ENCODE measurements at places on chromosomes 5 and 9. TPM values are rescaled to one million over a fixed set of nuclear protein-coding genes. Genes with fewer than 3 reads are reported as not detected.

Gene C7
- not detected for total RNA-seq

Gene SHISAL2B
- not detected for total RNA-seq

Gene NRG2
- 0.22 TPM for total RNA-seq

Gene ANGPTL2
- total RNA-seq: not detected

Gene DIPK1B
- total RNA-seq: 9.6 TPM

Gene PCSK5
- not detected for total RNA-seq

Gene PSD2
- 0.17 TPM for total RNA-seq

Gene DBH
- total RNA-seq: not detected

Gene GPR150
- total RNA-seq: 0.27 TPM

Gene MEGF10
- not detected for total RNA-seq

Gene SLC45A2
- not detected for total RNA-seq

Gene RIGI
- total RNA-seq: 26.3 TPM

Gene LCN9
- not detected for total RNA-seq

Gene TNFSF8
- total RNA-seq: 1.9 TPM

GRCh38 chr5:76209297-76209696, 126.1 kb downstream of the SV2C start:
- H3K27ac ChIP-seq: no peak overlapping the region
- no peaks in the 10 kb centered on the region for H3K36me3 ChIP-seq
- H3K27me3 ChIP-seq: no peaks in the 10 kb centered on the region
- H3K4me3 ChIP-seq: no peak overlapping the region

- H3K36me3 ChIP-seq: no peaks in the 10 kb centered on the region
- H3K4me3 ChIP-seq: no peak overlapping the region
- no peak overlapping the region for H3K27ac ChIP-seq
Observed at GRCh38 chr5:121024416-121025311, 560.6 kb downstream of the PRR16 start.

- no peaks in the 10 kb centered on the region for H3K27me3 ChIP-seq
- no peak overlapping the region for H3K4me3 ChIP-seq
- H3K36me3 ChIP-seq: no peaks in the 10 kb centered on the region
- no peaks in the 10 kb centered on the region for H3K4me1 ChIP-seq
- H3K27ac ChIP-seq: no peak overlapping the region
Observed at GRCh38 chr9:116422119-116422979, 264.8 kb upstream of the TRIM32 start.

DNA sequence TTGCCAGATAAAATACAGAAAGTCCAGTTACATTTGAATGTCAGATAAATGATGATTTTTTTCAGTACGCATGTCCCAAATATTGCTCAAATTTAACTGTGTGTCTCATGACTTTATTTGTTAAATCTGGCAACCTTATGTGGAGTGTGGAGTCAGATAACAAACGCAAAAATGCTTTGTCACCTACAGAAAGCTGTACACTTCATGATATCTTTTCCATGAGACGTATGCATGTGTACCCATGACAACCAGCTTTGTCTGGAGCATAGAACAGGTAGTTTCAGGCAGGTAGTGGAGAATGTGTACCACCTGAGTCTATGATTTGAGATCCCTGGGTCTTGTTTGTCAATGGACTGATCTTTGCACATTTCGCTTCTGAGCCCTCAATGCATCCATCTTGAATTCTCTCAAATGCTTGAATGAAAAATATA, 105.5 kb upstream of the CPEB4 start:
- H3K36me3 ChIP-seq: no peaks in the 10 kb centered on the region
- no peak for DNase-seq
- no peak overlapping the region for H3K4me3 ChIP-seq
- H3K27me3 ChIP-seq: no peaks in the 10 kb centered on the region
- H3K27ac ChIP-seq: peak overlapping the region; percentile 68

DNA sequence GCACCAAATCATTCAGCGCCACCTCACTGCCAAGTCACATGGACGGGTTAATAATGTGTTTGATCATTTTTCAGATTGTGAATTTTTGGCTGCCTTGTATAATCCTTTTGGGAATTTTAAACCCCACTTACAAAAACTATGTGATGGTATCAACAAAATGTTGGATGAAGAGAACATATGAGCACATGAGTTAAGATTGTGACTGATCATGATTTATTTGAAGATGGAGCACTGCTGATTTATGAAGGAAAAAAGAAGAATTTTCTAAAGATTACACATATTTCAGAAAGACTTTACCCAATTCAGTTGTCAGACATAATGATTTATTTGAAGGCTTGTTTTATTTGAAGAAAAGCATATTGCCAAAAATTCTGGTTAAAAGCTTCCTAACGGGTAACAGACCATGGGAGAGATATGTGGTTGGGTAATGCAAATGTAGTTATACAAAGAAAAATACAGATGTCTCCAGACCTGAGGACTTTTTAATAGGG, 37.4 kb downstream of the TNFAIP8 start:
- no peak for DNase-seq
- H3K27me3 ChIP-seq: no peaks in the 10 kb centered on the region
- peaks cover 86% of the 10 kb centered on the region for H3K4me1 ChIP-seq
- no peak overlapping the region for H3K4me3 ChIP-seq

GRCh38 chr9:14530841-14531240, 162.4 kb downstream of the ZDHHC21 start:
- no peak overlapping the region for H3K27ac ChIP-seq
- no peak overlapping the region for H3K4me3 ChIP-seq
- no peaks in the 10 kb centered on the region for H3K4me1 ChIP-seq
- H3K36me3 ChIP-seq: no peaks in the 10 kb centered on the region
- H3K27me3 ChIP-seq: no peaks in the 10 kb centered on the region
- no peak for DNase-seq

DNA sequence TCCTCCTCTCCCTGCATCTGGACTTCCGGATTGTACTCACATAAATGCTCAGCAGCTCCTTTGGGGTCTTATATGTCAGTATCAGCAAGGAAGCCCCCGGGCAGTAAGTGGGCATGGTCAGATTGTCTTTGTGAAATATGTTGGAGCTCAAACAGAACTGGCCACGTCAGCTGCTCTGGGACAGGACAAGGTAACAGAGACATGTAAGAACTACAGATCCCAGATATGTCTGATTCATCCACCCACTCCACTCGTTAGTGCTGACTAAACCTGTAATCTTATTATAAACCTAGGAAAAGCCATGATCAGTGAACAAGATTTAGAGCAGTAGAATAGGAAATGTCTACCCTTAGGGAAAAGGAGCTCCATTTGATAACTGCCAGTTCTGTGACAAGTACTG, 561.8 kb downstream of the CETN3 start:
- no peak overlapping the region for H3K27ac ChIP-seq
- no peak overlapping the region for H3K4me3 ChIP-seq
- H3K36me3 ChIP-seq: no peaks in the 10 kb centered on the region
- DNase-seq: no peak
- H3K4me1 ChIP-seq: no peaks in the 10 kb centered on the region

- H3K4me1 ChIP-seq: peaks cover 11% of the 10 kb centered on the region
- H3K27ac ChIP-seq: no peak overlapping the region
- no peak overlapping the region for H3K4me3 ChIP-seq
- H3K27me3 ChIP-seq: peaks cover 18% of the 10 kb centered on the region
Observed at GRCh38 chr9:88077071-88077617, 61.1 kb downstream of the SPATA31C2 start.

DNA sequence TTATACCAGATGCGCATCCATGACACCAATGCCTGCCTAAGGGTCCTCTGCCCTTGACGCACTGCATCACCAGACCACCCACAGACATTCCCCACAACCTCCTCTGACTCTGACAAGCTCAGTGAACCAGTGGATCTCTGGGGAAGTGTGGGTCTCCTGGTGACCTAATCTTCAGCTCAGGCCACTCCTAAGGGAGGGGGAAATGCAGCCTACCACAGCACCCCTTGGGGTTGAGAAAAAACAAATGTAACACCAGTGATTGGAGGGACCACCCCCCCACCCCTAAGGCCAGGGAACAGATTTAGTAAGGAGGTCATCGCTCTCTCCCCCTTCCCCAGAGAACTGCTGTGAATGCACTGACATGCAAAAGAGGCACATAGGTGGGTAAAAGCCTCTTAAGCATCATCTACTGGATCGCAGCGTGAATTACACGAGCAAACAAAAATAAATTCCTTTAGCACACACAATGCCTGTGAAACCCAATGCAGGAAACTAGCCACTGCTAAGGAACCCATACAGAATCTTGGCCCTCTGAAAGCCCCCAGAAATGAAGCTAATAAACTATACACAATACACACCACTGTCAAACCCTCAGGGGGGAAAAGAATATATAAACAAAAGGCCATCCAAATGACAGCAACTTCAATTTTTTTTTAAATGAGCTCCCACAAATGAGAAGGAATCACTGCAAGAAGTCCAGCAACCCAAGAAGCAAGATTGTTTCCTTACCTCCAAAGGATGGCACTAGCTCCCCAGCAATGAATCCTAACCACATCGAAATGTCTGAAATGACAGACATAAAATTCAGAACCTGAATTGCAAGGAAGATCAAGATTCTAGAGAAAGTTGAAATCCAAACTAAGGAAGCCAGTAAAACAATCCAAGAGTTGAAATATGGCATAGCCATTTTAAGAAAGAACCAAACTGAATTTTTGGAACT, 513.7 kb upstream of the PTGER4 start:
- no peak for DNase-seq
- no peaks in the 10 kb centered on the region for H3K4me1 ChIP-seq
- H3K27ac ChIP-seq: no peak overlapping the region
- H3K27me3 ChIP-seq: no peaks in the 10 kb centered on the region
- H3K4me3 ChIP-seq: no peak overlapping the region

- no peak overlapping the region for H3K4me3 ChIP-seq
- DNase-seq: no peak
- H3K36me3 ChIP-seq: no peaks in the 10 kb centered on the region
- no peaks in the 10 kb centered on the region for H3K4me1 ChIP-seq
- H3K27me3 ChIP-seq: no peaks in the 10 kb centered on the region
- no peak overlapping the region for H3K27ac ChIP-seq
Observed at GRCh38 chr9:89022902-89023301, 31.6 kb downstream of the S1PR3 start.

GRCh38 chr9:101915482-101915881, 177.0 kb upstream of the GRIN3A start:
- no peak overlapping the region for H3K27ac ChIP-seq
- H3K27me3 ChIP-seq: no peaks in the 10 kb centered on the region
- no peaks in the 10 kb centered on the region for H3K36me3 ChIP-seq
- no peaks in the 10 kb centered on the region for H3K4me1 ChIP-seq

GRCh38 chr5:17314907-17315471, 97.6 kb downstream of the BASP1 start:
- DNase-seq: peak; percentile 45
- no peak overlapping the region for H3K4me3 ChIP-seq
- no peak overlapping the region for H3K27ac ChIP-seq
- H3K4me1 ChIP-seq: peaks cover 49% of the 10 kb centered on the region

DNA sequence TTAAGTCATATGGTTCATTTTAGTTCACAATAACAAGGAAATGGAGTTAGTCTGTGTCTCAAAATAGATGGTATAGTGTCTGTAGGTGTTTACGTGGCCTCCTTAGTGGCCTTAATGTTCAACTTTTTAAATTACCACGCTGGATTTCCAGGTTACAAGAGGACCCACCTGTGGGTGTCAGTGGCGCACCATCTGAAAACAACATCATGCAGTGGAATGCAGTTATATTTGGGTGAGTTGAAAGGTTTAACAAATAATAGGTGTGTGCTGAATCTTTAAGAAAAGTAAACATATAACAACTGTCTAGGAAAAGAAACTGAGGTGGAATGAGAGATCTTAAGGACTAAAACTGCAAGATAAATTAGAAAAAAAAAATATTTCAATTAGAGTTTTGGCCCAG, 2.9 kb downstream of the UBE2B start:
- H3K4me1 ChIP-seq: peaks cover 18% of the 10 kb centered on the region
- peaks cover 22% of the 10 kb centered on the region for H3K36me3 ChIP-seq
- no peak for DNase-seq
- no peaks in the 10 kb centered on the region for H3K27me3 ChIP-seq

- H3K4me1 ChIP-seq: no peaks in the 10 kb centered on the region
- H3K36me3 ChIP-seq: no peaks in the 10 kb centered on the region
- no peaks in the 10 kb centered on the region for H3K27me3 ChIP-seq
- no peak overlapping the region for H3K4me3 ChIP-seq
- no peak for DNase-seq
- H3K27ac ChIP-seq: no peak overlapping the region
Observed at GRCh38 chr5:7220156-7220555, 175.8 kb upstream of the ADCY2 start.

DNA sequence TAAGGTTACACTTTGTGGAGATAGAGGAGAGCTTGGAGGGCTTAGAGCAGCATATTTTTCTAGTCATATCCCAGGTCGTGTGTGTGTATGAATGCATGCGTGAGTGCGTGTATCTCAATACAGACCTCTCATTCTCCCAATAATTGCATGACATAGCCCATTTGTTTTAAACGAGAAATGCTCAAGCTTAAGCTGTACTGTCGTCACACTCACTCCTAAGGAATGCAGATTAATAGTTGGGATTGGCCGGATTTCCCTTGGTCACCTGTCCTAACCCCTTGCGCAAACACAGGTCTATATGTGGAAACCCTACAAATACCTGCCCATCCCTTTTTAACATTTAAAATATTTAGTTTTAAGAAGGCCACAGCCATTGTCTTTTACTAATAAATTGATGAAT, 165.8 kb downstream of the SEMA5A start:
- no peak overlapping the region for H3K27ac ChIP-seq
- no peaks in the 10 kb centered on the region for H3K27me3 ChIP-seq
- no peaks in the 10 kb centered on the region for H3K4me1 ChIP-seq
- no peaks in the 10 kb centered on the region for H3K36me3 ChIP-seq
- DNase-seq: no peak

- DNase-seq: no peak
- no peaks in the 10 kb centered on the region for H3K27me3 ChIP-seq
- H3K4me3 ChIP-seq: no peak overlapping the region
- H3K27ac ChIP-seq: no peak overlapping the region
Observed at GRCh38 chr5:121019734-121020133, 555.6 kb downstream of the PRR16 start.

GRCh38 chr9:109017493-109017892, 4.2 kb upstream of the CTNNAL1 start:
- H3K4me1 ChIP-seq: peaks cover 11% of the 10 kb centered on the region
- DNase-seq: peak; percentile 15
- no peak overlapping the region for H3K4me3 ChIP-seq
- no peak overlapping the region for H3K27ac ChIP-seq
- no peaks in the 10 kb centered on the region for H3K27me3 ChIP-seq

GRCh38 chr5:82707741-82708140, 369.5 kb downstream of the TMEM167A start:
- no peaks in the 10 kb centered on the region for H3K4me1 ChIP-seq
- DNase-seq: no peak
- H3K4me3 ChIP-seq: no peak overlapping the region
- no peak overlapping the region for H3K27ac ChIP-seq
- no peaks in the 10 kb centered on the region for H3K36me3 ChIP-seq
